ENCODE measurements at places on chromosomes 5 and 9. TPM values are rescaled to one million over a fixed set of nuclear protein-coding genes. Genes with fewer than 3 reads are reported as not detected.

TMEM232 gene
- 0.12 TPM for polyA plus RNA-seq

CDX1 gene
- polyA plus RNA-seq = not detected

CDH12 gene
- not detected for polyA plus RNA-seq

IL3 gene
- not detected for polyA plus RNA-seq

DMGDH gene
- polyA plus RNA-seq = not detected

NSG2 gene
- polyA plus RNA-seq = 0.04 TPM

GRIN1 gene
- polyA plus RNA-seq = 0.51 TPM

CARTPT gene
- not detected for polyA plus RNA-seq

IL9 gene
- not detected for polyA plus RNA-seq

TAF11L6 gene
- polyA plus RNA-seq = not detected

IFNA2 gene
- polyA plus RNA-seq = not detected

SLC6A7 gene
- polyA plus RNA-seq = not detected

BARX1 gene
- 7.8 TPM for polyA plus RNA-seq

PGM5 gene
- polyA plus RNA-seq = not detected

ZDHHC21 gene
- 3.7 TPM for polyA plus RNA-seq

OTULINL gene
- 2.4 TPM for polyA plus RNA-seq

NOXA1 gene
- polyA plus RNA-seq = 1.5 TPM

PCDHA9 gene
- not detected for polyA plus RNA-seq

LURAP1L gene
- polyA plus RNA-seq = 24.4 TPM

CSF2 gene
- not detected for polyA plus RNA-seq

SLC30A5 gene
- polyA plus RNA-seq = 53.3 TPM

SLC36A3 gene
- not detected for polyA plus RNA-seq

ERCC8 gene
- polyA plus RNA-seq = 21.3 TPM

C8G gene
- 1.3 TPM for polyA plus RNA-seq

BNC2 gene
- polyA plus RNA-seq = 6.2 TPM

NUTM2G gene
- polyA plus RNA-seq = not detected

SLC6A18 gene
- not detected for polyA plus RNA-seq

TBC1D13 gene
- 13.9 TPM for polyA plus RNA-seq

NEURL1B gene
- polyA plus RNA-seq = 2.1 TPM

CDH9 gene
- polyA plus RNA-seq = not detected

NIPAL4 gene
- polyA plus RNA-seq = 8.8 TPM

CMYA5 gene
- 0.13 TPM for polyA plus RNA-seq

IL7R gene
- polyA plus RNA-seq = 0.51 TPM

FGF1 gene
- 0.40 TPM for polyA plus RNA-seq
